ENCODE measurements at places on chromosomes 2 and 18.

DNA sequence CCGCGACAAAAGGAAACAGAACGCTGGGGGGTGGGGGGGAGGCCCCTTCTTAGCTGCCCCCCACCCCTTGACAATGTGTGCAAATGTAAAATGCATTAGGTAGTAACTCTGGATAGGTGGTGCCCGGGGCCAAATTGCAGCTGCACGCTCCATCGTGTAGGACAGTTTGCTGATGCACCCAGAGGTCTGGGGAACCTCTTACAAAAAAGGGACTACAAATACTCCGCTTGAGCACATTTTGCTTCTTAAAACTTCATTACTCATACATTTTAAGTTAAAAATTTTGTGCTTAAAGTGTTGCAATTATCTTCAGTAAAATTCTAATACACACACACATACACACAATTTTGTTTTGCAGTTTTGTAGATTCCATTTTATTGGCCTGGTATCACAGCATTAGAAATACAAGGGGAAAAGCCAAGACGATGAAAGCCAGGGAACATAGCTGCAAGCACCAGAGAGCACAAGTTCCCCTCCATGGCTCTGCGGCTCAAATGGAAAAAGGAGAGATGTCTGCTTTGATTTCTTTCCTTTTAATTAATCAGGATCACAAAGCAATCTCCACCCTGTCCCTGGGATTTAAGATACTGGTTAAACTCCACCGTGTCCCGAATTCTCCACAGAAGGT lies 582.1 kb downstream of the ZEB2 start:
- DNase-seq: no peak

GRCh38 chr2:186093174-186093573 lies 354.6 kb downstream of the FSIP2 start:
- no peak for DNase-seq

DNA sequence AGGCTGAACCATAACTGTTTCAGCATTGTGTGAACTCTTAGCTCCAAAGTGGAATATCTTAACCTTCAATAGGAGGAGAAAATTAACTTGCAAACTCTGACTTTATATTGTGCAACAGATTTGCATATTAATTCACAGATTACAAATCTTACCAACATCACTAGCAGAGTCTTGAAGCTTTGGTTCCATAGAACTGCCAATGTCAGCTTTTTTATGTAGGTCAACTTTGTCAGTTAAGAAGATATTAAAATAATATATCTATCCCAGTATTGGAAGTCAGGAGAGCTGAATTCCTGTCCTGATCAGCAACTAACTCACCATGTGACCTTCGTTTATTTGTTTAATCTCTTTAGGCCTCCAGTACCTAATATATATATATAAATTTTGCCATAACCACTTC lies 121.8 kb downstream of the EPHA4 start:
- no peak for DNase-seq

DNA sequence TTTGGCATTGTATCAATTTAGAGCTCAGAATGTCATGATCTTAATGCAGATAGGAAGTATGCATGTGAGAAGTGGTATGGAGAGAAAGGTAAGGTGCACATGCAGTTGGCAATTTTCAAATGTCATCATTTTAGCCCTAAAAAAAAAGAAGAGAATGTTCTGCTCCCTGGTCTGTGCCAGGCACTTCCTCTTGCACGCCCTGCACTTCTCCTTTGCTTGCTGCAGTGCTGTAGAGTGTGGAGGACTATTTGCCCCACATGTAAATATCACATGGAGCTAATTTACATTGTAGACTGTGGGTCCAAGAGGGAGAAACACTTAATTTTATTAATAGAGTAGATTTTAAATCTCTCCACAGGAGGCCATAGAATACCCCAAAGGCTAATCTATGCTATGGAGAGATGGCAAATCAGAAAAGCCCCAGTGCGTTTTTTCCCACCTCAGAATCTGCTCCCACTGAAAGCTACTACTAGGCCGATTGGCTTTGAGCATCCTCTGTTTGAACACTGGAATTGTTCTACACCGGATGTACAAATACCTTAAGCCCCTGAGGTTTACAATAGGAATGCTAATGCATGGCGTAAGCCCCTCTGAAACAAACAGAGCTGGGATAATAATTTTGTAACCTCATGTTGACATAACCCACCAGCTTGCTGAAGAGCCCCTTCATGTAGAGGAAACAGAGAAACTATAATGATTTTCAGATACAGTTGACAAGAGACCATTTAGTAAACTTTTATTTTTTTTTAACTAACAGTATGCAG lies 137.2 kb upstream of the KLHL14 start:
- DNase-seq: no peak

DNA sequence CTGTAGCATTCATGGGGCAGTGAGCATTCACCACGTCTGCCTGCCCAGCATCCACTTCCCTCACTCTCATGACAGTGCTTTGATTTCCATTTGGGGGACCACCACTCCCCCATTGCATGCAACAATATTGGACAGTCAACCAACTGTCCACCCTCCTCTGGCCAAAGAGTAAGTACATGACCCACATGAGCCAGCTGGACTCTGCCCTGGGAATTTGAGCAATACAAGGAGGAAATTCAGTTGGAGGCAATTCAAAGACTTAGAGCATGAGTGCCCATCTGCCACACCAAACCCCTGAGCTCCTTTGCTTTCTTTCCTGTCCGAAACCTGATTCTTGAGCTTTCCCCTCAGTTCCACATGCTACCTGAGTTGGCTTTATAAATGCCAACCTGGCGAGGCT lies 41.7 kb upstream of the PNO1 start:
- no peak for DNase-seq

DNA sequence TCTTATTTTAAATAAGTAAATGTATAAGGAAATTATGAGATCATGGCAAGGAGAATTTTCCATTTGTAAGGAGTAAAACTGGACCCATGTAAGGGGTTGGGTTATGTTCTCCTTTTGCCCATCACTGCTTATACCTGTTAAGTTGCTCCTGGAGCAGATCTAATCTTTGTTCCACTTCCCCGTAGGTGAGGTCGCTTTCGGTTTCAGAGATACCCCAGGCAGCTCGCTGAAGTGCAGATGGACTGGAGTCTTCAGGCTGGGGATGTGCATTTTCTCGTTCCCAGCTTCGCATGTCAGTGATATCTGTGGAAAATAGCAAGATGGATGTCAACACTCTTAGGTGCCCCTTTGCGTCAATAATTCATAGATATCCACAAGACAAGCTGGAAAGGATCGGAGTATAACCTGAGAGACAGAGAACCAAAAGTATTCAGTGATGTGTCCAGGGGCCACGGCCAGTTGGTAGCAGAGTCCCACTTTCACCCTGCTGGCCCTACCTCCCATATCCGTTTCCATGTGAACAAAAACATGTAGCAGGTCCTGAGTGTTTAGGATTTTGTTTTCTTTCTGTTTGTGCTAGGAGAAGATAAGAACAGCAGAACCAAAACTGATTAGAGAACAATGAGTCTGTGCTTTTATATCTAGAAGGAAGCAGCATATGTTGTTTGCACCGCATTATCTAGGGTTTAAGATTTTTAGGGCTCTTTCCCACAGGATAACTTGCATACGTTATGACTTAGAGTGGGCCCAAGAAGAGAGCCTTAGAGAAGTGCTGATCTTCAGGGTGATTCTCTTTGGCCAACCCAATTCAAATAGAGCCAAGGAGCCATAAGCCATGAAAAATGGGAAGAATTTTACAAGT lies 36.0 kb downstream of the GCA start:
- DNase-seq: peak; percentile 1

- no peak for DNase-seq
Observed at GRCh38 chr18:72325307-72325706, 218.8 kb downstream of the CBLN2 start.

- DNase-seq: no peak
Observed at GRCh38 chr2:237693291-237693994, 66.1 kb downstream of the LRRFIP1 start.

DNA sequence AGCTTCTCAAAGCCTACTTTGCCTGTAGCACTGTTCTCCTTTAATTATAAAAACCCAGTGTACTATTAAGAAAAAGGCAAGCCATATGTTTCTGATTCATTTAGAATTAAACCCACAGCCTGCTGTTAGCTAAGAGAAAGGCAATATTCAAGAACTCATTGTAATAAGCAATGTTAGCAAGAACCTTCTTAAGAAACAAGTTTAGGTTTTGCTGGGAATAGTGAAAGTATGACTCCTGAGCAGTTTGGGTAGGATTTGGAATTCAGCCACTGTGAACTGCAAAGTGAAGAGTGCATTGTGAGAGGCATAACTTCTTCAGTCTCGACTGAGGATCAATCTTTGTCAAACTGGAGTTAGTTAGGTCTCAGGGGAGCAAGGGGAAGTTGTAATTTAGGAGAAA lies 206.5 kb upstream of the NT5C1B start:
- no peak for DNase-seq

- no peak for DNase-seq
Observed at GRCh38 chr18:3903337-3903736, 453.4 kb downstream of the TGIF1 start.

DNA sequence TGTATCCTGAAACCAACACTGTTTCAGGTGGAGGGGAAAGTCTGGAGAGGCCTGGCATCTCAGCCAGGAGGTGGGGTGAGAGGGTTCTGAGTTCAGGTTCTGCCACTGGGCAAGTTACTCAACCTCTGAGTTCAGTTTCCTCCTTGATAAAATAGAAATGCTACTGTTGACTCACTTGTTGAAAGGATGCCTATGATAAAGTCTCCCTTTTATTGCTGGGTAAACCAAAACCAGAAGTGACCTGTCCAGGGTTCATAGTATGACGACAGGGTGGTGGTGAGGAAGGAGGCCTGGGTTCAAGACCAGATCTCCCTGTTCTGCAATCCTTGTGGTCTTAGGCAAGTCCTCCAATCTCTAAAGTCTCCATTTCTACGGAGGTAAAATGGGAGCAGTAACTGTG lies 232.7 kb downstream of the PRKCE start:
- DNase-seq: no peak

DNA sequence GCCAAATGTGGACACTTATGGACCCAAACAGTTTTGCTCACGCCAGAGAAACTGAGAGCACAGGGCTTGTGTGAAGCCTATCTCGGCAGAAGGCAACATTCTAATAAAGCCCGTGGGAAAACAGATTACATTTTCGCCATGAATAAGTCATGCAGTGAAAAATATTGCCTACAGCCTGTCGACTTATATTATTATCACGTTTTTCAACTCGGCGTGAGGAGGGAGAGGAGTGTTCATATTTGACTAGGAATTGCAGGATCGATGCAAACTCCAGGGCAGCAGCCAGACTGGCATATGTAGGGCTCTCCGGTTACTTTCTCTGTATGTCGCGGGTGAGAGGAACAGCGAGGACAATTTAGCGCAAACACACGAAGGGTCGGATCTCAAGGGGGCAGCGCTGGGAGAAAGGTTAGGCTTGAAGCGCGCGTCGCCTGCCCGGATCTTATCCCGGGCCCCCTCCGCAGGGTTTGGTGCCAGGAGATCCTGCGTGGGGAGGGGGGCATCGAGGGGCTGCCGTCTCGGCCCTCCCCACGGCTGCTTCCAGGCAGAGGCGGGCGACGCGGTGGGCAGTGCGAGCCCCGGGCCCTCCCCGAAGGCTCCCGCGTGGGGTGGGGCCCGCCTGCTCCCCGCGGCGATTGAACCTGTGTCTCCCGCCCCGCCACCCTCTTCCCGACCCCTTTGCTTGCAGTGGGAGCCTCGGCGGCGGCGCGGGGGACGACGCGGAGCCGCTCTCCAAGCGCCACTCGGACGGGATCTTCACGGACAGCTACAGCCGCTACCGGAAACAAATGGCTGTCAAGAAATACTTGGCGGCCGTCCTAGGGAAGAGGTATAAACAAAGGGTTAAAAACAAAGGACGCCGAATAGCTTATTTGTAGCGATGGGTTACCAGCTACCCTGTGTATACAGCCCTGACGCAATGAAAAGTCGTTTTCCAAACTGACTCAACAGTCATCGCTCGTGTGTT lies 4.4 kb downstream of the ADCYAP1 start:
- no peak for DNase-seq

DNA sequence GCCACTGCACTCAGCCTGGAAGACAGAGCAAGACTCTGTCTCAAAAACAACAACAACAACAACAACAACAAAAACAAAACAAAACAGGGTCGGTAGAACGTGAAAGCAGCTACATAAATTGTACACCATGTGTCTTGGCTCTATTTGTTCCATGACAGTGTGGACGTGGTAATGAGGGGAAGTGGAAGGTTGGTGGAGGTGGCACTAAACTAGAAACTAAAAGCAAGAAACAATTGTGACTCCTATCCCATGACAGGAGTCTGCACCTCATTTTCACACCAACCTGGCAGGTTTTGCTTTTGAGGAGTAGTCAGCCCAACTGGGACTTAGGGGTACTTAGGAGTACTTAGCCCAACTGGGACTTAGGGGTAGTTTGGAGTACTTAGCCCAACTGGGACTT lies 62.5 kb upstream of the MRPS9 start:
- no peak for DNase-seq

DNA sequence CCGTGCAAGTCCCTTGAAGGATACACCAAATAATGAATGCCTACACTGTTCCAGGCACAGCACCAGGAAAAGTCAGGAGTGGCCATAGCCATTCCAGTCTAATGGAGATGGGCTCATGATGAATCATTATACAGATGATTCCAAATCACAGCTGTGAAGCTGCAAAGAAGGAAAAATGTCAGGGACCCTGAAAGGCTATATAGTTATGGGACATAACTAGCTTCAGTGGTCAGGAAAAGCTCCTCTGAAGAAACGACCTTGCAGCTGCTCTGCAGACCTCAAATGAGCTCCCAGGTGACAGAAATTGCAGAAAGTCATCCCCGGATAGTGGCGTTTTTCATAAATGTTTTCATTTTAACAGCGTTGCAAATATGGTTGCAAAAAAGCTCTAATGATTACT lies 200.8 kb downstream of the PTGR3 start:
- DNase-seq: no peak

DNA sequence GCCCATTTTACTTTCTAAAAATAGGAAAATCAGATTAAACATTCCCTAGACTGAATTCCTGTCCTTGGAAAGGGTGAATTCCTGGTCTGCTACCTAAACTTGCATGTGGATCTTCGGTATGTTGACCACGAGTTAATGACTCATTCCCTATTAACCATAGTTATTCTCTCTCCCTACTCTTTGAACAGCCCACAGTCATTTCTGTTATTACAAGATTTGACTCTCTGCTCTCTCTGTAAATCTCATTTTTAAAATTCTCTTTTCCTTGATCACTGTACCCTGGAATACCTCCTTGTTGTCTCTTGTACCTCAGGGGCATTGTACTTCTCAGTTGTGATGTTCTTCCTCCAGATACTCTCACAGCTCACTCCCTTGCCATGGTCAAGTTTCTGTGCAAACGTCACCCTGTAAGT lies 92.0 kb upstream of the GULP1 start:
- DNase-seq: no peak

- DNase-seq: no peak
Observed at GRCh38 chr2:10246370-10246769, 56.3 kb upstream of the HPCAL1 start.

Data from GM10248 (cell line).